M059J (cell line): ENCODE measurements at places on chromosomes 16 and 17. TPM values are rescaled to one million over a fixed set of nuclear protein-coding genes. Genes with fewer than 3 reads are reported as not detected.

Gene MKS1
- 8.1 and 13.8 TPM in 2 replicates for total RNA-seq

Gene CD79B
- total RNA-seq = 0.27 and 0.54 TPM in 2 replicates

Gene ANKRD40CL
- not detected in 2 replicates for total RNA-seq

Gene SLC5A2
- total RNA-seq = 0.10 TPM in 1 of 2 replicates, not detected in the other

DNA sequence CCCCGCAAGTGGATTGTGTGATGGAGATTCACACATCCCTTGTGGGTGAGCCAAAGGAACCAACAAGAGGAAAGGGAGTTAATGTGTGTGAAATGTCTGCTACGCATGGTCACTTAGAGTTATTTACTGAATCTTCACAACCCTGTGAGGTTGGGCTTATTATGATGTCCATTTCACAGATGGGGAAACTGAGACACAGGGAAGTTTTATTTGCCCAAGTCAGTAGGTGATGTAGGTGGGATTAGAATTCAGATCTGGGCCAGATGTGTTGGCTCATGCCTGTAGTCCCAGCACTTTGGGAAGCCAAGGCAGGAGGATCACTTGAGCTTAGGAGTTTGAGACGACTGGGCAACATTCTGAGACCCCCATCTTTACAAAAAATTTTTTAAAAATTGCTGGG lies 11.6 kb upstream of the DLX4 start:
- no peak for DNase-seq

DNA sequence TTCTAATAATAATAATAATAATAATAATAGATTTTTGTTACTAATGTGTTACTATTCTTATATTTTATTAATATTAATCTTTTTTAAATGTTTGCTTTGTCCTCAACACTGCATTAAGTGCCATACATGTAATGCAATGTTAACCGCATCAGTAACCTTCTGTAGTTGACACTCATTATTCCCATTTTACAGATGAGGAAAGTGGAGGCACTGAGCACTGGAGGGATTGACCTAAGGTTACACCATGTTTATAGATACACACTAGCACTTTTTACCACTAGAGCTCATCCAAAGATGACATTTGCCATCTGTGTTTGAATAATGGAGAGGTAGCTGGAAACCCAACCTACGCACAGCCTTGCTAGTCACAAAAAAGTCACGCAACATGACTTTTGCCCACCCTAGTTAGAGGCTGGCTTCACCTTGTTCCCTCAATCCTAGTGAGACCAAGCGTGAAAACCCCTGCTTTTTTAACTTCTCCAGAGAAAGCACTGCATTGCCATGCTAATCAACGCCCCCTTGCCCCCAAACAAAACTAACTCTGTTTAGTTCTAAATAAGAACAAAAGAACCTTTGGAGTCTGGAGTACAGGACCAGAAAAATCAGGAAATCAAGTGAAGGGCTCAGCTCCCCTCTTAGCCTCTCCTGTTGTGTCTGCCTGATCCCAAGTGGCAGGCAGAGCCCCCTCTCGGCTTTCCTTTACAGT lies 2.3 kb downstream of the ARSG start:
- DNase-seq = no peak

- peak; percentile 67 for DNase-seq
These were observed 22.6 kb downstream of the GJD3 start for GRCh38 chr17:40341808-40342503.

DNA sequence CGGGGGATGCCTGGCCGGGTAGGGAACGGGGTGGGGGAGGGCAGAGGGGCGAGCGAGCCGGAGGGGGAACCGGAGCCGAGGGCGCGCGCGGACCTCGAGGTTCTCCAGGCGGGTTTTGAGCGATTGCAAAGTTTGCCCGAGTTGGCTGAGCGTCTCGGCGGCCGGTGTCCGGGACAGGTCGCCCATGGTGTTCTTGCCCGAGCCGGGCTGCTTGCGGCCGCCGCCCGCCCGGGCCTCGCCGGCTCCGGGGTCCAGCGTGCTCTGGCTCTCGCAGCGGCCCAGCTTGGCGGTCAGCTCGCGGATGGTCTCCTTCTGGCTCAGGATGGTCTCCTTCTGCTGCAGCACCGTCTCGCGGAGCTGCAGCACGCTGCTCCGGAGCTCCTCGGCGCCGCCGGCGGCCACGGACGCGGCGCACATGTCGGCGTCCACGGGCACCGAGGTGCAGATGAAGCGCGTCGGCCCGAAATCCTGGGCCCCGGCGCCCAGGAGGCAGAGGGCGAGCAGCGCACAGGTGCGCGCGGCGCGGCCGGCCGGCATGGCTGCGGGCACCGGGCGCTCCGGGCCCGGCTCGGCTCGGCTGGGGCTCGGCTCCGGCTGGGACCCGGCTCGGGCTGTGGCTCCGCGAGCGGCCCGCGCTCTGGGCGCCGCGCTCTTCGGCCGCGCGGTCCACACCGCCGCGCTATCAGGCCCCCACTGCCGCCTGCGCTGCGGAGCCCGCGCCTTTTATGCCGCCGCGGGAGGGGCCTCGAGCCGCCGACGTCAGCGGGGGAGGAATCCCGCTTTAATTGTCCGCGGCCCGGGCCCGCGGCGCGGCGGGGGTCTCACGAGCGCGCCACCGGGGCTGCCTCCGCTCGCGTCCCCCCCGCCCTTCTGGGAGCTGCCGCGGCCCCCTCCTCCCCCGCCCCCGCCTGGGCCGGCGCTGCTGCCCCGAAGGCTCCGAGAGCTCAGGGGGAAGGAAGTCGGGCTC lies at the start of gene NPTX1:
Gene NPTX1 (minus strand): TSS at position 698 of the 967 bp plus-strand sequence. CDS start 161 bp downstream, at position 537.
- DNase-seq = peak; percentile 18

DNA sequence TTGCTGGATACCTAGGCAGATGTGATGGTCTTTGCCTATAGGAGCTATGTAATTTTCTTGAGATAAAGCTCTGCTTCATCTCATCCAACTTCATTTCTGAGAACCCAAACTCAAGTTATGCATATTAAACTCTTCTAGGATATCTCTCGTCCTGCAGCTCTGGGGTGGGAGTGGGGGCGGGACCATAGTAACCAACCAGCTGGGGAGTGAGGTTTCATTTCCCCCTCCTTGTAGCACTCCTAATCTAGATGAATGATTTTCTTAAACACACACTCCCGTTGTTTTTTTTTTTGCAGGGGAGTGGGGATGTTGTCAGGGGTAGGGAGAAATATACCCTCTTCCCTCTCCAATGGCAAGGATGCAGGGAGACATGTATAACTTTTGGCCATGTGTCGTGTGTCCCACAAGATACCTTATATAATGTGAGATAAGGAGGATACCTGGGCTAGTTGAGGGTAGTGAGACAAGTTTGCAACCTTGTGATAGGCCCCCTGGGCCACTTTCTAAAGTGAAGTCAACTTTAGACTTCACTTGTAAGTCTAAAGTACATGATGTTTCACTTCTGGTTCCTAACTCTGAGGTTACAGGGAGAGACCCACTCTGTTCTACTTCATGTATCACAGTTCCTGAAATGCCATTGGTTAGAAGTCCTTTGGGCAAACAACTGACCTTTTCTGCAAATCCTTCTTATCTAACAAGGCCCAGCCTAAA lies 10.5 kb upstream of the HEATR6 start:
- DNase-seq = no peak

GRCh38 chr17:78624324-78625151 lies 47.3 kb upstream of the DNAH17 start:
- DNase-seq = no peak

GRCh38 chr16:10333321-10334032 lies 52.4 kb upstream of the ATF7IP2 start:
- DNase-seq = no peak

DNA sequence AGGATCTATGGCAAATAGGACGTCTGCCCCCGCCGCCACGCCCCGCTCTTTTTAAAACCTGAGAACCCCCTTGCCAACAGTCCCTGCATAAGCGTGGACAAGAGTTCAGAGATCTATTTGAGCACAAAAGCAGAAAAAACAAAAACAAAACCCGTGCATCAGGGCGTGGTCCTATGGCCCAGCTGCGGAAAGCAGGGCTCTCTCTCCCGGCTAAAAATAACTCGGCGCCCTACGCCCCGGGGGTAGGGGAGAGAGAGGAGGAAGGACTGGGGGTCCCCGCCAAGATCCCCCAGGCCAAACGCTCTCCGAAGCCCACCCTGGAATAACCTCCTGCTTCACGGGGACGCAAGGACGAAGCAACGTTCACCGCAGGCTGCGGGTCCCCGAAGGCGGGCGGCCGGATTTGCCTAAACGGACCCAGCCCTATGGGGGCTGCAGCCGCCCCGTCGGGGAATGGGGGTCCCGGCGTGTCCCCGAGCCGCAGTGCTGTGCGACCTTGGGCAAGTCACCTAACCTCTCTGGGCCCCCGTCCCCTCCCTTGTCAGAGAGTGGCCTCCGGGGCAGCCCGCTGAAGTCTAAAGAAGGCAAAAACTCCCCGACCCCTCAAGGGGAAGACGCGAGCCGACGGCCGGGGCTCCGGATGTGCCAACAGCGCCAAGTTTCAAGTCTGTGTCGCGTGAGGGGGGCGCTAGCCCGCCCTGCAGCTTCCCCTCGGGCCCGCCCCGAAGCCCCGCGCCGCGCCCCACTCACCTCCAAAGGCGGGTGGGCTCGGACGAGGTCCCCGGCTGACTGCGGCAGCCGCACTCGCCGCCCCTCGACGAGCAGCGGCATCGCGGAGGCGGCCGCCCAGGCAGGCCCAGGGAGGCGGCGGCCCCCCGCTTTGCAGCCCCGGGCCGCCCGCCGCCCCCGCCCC lies 477 bp downstream of the NTAN1 start:
- peak; percentile 49 for DNase-seq

DNA sequence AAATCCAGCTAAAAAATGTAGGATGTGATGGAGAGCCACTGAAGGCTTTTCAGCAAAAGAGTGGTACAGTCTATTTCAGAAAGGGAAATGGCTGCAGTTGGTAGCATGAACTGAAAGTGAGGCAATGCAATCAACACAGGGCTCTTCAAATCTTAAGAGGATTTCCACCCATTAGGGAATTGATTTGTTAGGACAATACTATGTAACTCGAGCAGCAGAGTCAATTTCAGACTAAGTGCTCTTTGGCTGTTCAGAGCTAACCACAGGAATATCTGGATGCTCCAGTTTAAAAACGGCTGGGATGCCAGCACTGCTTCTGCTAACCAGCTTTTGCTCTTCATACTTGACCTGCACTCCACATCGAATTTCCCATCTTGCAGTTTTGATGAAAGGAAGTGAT lies 24.6 kb downstream of the CACNG1 start:
- no peak for DNase-seq

- no peak for DNase-seq
These were observed 16.5 kb downstream of the RNF43 start for GRCh38 chr17:58400826-58401225.

GRCh38 chr17:82602487-82602886 lies 45.8 kb downstream of the WDR45B start:
- DNase-seq = no peak
